A549 (cell line): ENCODE measurements at places on chromosomes 13 and 19.

GRCh38 chr19:18401580-18402112, 4.2 kb upstream of the LRRC25 start:
- no peak for DNase-seq

- no peak for DNase-seq
Observed at GRCh38 chr13:99948411-99948810, 23.2 kb downstream of the ZIC5 start.

DNA sequence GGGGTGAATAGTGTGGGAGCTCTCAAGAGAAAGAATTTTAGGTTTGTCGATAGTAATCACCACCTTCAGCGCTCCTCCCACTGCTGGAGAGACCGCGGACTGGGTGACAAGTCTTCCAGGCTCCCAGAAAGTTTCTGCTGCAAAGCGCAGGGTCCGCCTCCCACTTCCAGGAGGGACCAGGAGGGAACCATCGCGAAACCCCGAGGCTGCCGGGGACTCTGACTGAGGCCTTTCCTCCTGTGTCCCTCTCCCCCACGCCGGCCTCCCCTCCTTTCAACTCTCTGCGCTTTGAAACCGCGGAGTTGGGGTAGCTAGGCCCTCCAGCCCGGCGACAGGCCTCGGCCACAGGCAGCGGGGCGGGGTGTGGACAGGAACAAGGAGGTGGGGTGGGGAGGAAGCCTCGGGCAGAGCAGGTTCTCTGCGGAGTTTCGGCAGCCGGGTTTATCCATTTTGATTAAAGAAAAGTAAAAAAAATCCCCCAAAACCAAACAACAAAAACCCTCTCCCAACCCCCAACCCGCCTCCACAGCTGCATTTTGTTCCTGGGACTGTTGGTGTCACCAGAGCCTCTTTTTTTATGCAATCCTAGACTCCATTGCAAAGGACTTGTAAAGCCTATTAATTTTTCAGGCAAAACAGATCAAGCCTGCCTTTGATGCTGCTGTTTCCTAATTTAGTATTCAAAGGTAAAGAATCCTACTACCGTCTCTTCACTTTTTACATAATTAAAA, 157.2 kb downstream of the TM9SF2 start:
- DNase-seq, result peak; percentile 64

DNA sequence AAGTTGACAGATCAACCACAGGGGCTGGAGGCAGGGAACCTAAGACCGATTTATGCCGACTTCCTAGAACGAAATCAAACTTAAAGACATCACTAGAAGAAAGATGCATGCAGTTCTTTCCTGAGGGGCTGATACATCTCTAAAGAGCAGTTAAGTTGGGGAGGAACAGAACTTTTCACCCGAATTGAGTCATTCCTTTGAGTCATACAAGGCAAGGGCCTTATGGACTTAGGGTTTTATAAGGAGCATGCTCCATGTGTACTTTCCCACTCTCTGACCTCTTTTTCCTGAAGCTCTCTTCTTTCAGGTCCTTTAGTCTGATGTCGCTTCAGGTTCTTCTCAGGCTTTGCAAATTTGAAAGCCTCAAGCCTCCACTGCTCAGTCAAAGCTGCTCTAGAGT, 7.9 kb upstream of the FBXL3 start:
- DNase-seq, result no peak

DNA sequence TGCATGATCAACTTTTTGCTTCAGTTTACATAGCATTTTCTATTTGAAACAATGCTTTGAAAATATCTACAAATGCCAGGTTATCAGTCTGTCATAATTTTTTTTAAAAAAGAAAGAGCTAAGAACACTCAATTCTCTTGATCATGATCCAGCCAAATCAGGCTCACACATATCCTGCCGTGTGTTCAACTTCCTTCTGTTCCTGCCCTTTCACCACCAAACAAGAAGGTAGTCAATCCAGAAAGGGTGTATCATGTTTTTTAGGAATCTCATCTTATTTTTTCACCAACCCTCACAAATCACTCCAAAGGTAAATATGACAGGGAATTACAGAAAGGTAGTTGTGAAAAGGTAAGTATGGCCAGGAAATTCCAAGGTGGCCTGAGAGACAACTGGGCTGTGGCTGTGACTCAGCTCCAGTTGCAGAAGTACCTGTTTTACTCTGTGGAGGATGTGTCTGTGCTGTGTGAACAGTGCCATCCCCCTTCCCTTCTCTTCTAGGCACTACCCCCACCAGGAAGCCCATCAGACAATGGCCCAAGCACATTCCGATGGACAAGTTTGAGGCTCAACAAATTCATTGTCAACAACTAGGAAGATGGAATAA, 138.8 kb upstream of the GJB6 start:
- no peak for DNase-seq

GRCh38 chr19:37845932-37846331, 60.5 kb downstream of the WDR87 start:
- no peak for DNase-seq
